ENCODE measurements at places on chromosomes 11 and 22.
A peak's percentile ranks its signal among the peaks of the same experiment; 100 is the strongest.

- DNase-seq: no peak
These were observed 173.4 kb downstream of the ARHGAP42 start for GRCh38 chr11:100860318-100861155.

DNA sequence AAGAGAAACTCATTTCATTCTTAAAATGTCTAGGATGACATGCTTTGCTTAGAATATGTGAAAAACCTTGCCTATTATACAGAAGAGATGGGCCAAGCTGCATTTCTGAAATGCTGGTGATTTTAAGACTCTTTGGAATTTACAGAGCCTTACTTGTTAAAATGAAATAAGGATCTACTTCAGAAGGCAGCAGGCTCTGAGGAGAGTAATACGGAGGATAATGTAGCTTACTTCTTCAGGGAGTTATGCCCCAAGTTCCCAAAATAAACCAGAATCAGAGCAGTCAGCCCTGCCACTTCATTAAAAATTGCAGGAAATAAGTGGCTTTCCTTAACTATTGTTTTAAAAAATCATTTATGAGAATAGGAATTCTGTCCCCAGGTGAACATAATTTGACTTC lies 1000.3 kb upstream of the RAG2 start:
- DNase-seq: no peak

DNA sequence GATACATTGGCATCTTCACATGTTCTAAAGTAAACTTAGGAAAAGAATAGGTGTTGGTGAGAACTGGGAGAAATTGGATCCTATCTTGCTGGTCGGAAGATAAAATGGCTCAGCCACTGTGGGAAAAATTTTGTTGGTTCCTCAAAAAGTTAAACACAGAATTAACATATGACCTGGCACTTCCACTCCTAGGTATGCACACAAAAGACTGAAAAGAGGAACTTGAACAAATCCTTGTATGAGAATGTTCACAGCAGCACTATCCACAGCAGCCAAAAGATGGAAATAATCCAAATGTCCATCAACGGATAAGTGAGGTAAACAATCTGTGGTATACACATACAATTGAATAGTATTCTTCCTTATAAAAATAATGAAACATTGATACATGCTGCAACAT lies 4.8 kb upstream of the TPH1 start:
- no peak for DNase-seq

GRCh38 chr22:23184764-23185113 lies 4.4 kb downstream of the BCR start:
- no peak for DNase-seq

DNA sequence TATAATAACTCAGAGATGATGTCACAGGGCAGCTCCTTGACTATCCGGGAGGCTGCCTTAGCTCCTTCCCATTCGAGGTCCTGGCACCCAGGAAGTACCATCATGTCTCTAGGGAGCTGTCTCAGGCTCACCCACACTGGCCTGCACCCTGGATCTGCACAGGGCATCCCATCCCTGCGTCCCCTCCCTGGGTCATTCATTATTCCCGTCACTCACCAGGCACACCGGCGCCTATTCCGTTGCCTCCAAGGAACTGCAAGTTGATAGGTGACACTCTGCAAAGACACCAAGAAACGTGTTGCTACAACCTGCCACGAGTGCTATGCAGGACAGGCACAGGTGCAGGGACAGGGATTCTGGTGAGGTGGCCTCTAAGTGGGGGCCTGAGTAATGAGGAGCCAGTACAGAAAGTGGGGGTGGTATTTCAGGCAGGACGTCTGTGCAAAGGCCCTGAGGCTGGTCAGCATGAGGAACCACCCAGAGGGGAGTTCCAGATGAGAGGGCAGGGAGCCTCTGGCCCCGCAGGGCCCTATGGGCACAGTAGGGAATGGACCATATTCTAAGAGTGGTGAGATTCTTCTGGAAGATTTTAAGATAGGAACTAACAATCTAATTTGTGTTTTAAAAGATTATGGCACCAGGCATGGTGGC lies 71.6 kb upstream of the SHANK2 start:
- no peak for DNase-seq

- DNase-seq: no peak
These were observed 21.6 kb downstream of the C11orf86 start for GRCh38 chr11:66996609-66997273.

GRCh38 chr11:64856382-64857227 lies 12.2 kb upstream of the CDC42BPG start:
- DNase-seq: no peak

DNA sequence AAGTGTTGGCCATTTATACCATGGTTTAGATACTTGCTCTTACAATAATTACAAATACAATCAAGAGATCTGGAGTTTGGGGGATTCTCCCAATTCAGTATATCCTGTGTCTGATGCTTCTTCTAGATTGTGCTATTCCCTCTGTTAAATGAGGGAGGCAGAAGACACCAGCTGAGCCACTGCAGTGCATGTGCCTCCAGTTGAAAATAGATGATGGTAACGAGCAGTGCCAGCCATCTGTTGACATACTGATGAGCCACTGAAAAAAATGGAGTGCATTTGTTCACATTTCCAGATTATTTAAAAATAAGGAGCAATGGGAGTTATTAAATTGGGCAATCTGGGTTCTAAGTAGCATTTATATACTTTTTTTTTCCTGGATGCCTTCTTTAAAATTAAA lies 1428.0 kb upstream of the TENM4 start:
- no peak for DNase-seq

DNA sequence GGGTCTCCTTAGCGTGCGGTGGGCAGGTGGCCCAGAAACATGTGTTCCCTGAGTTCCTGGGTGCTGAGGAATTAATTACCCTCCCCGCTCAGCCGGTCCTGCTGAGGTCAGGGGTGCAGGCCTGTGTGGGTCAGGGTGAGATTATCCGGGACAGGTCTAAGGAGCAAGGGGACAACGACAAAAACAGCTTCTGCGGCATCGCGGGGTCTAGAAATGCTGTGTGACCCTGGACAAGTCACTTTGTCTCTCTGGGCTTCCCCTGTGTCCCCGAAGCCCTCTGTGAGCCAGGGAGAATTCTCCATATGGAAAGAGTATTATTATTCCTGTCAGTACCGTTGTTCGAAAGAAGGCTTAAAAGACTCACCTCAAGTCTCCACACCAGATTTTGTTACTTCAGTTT lies 186.1 kb downstream of the MN1 start:
- no peak for DNase-seq

DNA sequence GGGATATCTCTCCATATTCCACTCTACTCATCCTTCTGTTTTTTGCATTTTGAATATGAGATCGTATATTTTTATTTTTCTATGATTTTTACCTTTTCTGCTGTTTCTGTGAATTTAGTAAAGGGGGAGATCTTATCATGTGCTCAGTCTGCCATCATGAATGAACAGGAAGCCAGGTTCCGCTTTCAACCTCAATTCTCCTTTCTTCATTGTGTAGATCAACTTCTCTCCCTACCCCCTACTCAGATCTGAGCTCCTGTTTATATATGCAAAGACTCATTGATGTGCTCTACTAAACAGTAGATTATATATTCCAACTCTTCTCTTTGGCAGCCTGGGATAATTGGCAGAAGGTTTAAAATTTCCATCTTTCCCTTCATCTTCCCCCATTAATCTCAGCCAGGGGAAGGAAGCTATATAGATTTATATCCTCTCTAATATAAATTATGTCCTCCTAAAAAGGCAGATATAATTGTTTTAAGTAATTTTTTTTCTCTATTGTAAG lies 336.7 kb upstream of the PLET1 start:
- DNase-seq: no peak

DNA sequence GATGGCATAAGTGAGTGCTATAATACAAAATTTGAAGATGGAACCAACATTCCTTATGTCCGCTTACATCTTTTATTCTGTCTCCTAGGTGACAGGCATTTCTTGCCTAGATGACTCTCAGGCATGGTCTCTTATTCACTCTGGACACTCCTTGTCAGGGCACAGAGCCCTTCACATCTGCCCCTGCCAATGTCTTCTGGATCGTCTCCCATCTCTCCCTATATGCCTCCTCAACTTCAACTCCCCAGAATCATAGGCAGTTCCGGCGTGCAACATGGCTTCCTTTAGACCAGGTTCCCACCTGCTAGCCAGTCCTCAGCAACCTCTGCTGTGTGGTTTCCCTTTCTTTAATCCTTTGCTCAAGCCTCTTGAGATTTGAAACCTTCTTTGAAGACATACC lies 300.9 kb downstream of the TENM4 start:
- no peak for DNase-seq

DNA sequence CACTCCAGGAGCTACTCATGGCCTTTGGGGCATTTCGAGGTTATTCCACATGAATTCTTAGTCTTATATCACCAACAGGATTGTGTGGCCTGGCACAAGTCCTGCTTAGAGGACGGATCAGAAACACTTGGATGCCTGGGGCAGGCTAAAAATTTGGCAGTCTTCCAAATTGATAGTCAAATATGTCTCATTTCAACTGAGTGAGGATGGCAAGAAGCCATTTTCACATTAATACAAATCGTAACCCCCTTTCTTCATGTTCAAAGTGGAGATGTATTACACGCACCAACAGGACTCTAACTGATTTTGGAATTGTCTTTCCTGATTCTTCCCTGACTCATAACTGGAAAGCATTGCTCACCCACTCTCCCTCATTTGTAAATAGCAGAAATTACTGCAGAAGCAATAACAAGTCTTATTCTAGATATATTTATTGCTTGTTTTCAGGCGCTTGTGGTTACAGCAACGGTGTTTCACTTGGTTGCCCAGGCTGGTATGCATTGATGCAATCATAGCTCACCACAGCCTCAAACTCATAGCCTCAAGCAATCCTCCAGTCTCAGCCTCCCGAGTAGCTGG lies 10.3 kb upstream of the CCDC86 start:
- no peak for DNase-seq

GRCh38 chr11:115884800-115885534 lies 380.8 kb upstream of the CADM1 start:
- no peak for DNase-seq

- DNase-seq: no peak
These were observed 762 bp upstream of the CCDC134 start for GRCh38 chr22:41799486-41800347.

DNA sequence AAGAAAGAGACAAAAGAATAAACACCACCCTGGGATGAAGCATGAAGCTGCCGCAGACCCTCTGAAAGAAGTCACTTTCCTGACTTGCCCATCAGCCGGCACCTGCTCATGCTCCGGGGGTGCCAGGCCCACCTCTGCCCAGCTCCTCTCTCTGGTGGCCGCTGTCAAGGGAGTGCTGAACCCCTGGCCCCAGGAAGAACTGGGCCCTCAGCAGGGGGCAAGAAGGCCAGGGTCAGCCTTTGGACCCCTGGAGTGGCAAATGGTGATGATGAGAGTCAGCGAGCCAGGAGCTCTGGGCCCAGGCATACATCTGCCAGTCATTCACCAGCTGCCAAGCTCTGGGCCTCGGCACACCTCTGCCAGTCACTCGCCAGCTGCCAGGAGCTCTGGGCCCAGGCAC lies 17.4 kb downstream of the TTLL8 start:
- DNase-seq: no peak

DNA sequence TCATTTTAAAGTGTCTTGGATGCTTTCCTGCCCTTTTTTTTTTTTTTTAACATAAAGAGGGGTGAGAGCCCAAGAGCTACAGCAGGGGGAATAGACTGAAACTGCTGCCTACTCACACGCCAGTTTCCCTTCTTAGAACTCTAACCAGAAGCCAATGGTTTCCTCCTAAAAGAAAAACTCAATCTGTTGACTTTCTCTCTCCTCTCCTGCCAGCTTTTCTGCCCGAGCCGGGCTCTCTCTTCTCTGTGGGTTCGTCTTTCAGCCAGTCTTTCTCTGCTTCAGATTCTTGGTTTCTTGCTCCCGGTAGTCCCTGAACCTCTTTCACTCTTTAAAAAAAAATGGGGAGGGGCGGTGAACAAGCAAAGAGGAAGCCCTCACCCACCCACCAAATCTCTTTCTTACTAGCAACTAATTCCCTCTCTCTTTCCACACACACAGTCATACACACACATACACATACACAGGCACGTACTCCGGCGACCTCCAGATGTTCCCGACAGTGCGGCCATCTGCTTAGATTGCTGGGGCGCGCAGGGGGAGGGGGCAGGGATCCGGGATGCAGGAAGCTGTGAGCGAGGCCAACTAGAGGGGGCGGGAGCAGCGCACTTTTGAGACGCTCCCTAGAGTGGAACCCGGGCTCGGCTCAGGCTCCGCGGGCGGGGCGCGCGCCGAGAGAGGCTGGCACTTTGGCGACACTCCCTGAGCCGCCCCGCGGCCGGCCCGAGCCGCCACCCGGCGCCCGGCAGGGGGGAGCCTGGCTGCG lies 444 bp upstream of the TSKU start:
- peak; percentile 74 for DNase-seq

DNA sequence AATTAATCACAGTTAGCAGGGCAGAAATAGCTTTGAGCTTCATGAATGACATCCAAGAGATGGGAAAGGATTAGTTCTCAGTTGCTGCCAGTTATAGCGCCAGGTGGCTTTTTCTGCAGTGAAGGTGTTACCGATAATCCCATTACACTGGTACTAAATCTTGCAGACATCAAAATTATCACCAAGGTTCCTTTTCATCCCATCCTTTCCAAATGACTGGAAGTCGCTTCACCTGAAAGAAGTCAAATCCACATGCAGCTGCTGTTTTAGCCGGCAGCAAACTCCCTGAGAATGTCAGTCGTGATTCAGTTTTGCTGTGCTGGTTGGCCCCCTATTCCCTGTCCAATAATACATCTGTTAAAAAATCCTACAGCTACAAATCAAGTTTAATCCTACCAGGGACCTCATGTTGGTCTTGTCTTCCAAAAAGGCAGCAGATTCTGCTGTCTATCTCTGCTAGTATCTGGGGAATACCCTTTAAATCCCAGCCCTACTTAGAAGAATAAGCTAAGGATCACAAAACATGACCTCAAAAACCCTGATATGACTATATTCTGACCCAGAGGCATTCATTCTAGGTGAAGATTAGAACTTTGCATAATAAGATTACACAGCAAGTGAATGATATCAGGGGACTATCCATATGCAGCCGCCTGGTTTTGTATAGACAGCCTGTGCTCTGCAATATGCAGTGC lies 31.7 kb downstream of the IMMP1L start:
- no peak for DNase-seq

DNA sequence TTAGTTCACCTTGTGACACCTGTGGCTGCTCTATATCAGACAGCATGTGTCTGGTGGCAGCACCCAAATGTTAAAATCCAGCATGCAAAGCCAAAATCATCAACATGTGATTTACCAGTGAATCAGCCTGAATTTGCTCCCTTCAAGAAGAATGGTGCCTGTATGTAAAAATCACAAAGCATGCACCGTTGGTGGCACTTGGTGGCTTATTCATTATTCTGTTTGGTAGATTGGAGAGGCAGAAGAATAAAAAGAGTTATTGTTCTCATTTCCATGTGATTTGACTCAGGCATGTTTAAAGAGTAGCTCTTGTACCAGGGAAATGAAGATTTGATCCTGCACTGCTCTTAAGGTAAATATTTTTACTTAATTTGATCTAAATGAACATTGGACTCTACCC lies 143.9 kb upstream of the MPPED2 start:
- DNase-seq: no peak

DNA sequence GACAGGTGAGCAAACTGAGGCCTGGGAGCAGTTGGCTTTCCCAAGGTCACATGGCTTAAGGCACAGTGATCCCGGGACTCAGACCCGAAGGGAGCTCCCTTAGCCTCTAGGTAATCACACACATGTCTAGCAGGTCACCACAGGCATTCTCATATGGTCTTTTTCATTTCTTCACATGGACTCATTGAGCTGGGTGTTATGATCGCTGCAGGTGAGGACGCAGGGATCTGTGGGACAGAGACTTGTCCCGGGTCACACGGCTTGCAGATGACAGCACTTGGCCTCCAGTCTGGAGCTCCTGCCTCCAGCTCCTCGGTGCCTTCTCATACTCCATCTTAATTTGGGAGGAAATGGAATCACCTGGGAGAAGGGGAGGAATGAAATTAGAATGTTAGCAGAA lies 23.6 kb upstream of the CACNG2 start:
- DNase-seq: no peak

- DNase-seq: peak; percentile 89
These were observed at the start of gene TYMP for GRCh38 chr22:50529897-50530579. TSS of gene TYMP (minus strand) at chr22:50530012. CDS start at chr22:50529709, 303 bp downstream.
